ENCODE measurements at places on chromosomes 16 and 17.

DNA sequence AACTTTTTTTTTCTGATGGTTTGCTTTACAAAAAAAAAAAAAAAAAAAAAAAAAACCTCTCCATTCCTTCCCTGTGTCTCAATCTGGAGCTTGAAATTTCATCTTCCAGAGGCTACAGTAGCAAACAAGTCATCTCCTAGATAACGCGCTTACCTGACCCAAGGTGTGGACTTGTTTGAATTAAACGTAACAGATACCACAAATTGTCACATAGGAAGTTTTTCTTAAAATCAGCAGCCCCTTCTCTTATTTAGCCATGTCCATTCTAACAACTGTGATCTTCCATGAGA is 2.0 kb downstream of the STAT5B start:
- no peak for DNase-seq

DNA sequence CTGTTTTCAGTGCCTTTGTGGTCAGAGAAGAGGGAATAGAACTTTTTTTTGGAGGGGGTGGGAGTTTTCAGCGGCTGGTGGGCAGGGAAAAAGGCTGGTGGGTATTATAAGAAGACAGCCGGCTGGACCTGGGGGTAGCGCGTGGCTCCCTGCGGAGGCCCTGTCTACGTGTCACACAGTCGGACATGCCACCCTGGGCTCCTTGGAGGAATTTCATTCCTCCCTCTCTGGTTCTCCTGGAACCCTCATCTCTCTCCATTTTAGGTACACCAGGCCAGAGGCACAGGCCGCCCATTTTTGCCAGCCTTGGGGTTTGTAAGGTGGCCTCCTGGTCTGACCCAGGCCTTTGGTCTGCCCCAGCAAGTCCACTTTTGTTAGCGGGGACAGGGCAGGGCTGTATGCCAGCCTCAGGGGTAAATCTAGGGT is 908 bp downstream of the FKBP10 start:
- DNase-seq: no peak

DNA sequence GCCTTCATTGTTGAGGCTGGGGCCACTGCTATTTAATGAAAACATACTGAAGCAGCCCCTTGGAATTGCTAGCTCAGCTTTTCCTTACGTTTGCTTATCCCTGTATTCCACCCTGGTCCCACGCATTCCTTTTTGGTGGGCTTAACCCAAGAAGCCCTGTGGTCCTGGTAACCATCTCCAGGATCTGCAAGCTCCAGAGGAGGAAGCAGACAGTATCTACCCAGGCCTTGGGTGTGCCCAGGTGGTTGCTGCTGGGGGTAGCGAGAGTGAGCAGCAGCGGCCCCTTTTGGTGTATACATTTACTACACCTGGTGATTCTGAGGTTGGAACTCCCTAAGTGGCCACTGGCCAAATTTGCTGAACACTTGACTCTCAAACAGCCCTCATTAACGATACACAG is 97.7 kb downstream of the CBLN1 start:
- peak; percentile 85 for DNase-seq

GRCh38 chr17:82366749-82367148 is 4.8 kb upstream of the UTS2R start:
- no peak for DNase-seq

DNA sequence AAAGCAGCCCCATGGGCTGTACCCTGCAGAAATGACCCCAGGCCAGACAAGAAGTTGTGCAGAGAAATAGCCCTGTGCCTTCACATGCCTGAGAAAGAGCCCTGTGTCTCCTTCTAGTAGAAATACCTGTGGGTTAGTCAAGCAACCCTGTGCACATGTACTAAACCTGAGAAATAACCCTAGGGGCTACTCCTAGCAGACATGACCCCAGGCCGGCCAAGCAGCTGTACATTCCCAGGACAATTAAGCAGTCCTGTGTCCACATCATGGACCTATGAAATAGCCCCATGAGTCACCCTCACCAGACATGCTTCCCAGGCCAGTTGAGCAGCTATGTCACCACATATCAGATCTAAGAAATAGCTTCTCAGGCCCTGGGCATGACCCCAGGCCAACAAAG is 519.7 kb upstream of the CA10 start:
- DNase-seq: no peak

DNA sequence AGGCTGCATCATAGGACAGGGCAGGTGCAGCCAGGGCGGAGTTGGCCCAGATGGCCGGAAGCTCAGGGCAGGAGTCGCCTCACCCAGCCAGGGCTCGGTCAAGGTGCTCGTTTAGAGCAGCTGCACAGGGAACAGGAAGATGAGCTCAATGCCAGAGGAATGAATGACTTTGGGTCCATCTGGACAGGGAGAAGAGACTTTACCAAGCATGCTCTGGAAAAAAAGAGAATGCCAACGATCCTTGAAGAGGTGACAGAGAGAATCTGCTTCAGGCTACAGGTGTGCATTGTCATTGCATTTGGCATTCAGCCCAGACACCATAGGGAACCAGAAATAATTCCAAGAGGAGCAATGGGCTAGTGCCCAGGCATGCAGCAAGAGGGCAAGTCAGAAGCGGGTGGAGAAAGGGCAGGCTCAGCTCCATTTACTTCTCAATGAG is 6.7 kb upstream of the MPP3 start:
- DNase-seq: no peak

DNA sequence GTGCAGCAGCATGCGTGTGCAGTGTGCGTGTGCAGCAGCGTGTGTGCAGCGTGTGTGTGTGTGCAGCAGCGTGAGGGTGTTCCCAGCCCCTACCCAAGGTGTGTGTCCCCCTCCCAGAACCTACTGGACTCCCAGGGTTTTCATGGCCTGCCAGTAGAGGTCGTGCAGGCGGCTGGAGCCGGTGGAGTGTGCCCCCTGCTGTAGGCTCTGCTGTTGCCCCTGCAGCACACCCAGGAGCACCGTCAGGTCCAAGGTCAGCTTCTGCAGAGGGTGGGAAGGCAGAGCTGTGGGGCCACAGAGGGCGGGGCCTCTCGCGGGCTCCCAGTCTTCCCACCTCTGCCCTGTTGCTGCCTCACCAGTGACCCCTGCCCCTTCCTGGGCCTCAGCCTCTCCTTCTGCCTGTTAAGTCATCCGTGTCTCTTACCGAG is 14.9 kb downstream of the MYBBP1A start:
- DNase-seq: no peak

DNA sequence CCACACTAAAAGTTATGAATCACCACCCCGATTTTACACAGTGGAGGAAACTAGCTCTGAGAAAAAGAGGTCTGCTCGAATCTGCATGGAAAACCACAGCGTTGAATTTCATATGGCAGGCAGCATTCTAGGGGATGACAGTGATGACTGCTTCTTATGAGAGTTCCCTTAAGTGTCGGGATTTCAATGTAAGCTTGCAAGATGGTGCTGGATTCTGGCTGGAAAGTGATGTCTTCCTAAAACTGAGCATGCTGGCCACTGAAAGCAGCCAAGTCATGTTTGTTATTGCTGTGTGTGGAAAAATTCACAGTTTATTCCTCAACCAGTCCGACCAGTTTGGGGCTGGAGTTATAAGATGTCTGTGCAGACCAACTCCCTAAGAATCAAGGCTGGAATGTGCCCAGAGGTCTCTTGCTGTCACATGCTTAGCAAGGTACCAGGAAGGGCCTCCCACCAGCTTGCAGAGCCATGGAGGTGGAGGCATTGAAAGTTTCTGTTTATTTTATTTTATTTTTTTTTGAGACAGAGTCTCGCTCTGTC is 37.2 kb upstream of the GAN start:
- no peak for DNase-seq

DNA sequence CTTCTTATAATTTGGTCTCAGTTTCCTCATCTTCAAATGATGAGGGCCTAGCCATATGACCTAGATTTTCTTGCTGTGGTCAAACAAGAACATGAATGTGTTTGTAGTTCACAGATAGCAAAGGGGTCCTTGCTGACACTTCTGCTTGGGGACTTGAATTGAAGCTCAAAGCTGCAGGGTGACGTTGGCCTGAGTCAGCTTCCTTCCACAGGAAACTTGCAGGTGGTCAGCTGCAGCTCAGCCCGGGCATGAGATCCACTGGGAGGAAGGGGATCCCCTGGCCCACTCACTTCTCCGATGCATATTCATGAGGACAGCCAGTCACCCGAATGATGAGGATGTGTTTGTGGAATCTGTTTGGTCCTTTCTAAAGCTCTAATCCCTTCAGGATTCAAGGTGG is 42.6 kb upstream of the AXIN2 start:
- no peak for DNase-seq

GRCh38 chr16:10408824-10409381 is 23.0 kb downstream of the ATF7IP2 start:
- no peak for DNase-seq

GRCh38 chr17:32142857-32143526 is 690 bp downstream of the RHOT1 start:
- DNase-seq: peak; percentile 81

DNA sequence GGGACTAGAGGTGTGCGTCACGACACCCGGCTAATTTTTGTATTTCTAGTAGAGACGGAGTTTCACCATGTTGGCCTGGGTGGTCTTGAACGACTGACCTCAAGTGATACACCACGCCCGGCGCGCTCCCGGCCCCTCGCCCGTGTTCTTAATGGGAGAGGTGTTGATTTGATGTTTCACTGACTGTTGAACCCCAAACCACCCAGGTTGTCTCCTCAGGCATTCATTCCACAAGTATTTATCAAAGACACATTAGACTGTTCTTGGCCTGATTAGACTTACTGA is 1.4 kb downstream of the CENPN start:
- no peak for DNase-seq

GRCh38 chr16:1965396-1966001 is 873 bp upstream of the RPS2 start:
- DNase-seq: no peak

DNA sequence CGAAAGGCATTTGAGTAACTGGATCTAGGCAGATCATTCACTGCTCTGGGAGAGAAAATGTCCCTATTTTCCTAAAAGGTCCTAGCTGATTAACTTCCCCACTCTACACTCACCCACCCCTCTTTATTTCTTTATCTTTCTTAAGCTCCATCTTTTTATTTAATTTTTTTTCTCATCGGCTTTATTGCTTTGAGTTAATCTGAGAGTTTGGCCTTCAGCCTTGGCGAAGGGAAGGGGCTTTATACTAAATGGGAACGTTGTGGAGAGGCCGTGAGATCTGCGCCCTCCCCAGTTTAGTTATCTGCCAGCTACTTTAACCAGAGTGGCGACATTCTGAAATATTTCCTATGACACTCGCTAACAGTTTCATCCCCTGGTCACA is 882 bp upstream of the TOX3 start:
- no peak for DNase-seq

DNA sequence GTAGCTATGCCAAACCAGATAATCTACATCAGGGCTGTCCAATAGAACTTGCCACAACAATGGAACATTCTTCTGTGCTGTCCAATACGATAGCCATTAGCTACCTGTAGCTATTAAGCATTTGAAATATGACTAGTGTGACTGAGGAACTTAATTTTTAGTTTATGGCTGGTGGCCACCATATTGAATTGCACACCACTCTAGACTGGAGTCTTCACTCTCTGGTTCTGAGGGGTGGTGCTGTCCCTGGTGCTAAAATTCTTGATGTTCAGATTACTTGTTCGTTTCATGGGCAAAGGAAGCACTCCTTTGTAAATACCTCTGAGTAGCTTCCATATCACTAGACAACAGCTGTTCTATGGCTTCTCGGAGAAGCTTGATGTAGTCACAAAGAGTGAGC is 296.6 kb downstream of the NPIPA8 start:
- no peak for DNase-seq

DNA sequence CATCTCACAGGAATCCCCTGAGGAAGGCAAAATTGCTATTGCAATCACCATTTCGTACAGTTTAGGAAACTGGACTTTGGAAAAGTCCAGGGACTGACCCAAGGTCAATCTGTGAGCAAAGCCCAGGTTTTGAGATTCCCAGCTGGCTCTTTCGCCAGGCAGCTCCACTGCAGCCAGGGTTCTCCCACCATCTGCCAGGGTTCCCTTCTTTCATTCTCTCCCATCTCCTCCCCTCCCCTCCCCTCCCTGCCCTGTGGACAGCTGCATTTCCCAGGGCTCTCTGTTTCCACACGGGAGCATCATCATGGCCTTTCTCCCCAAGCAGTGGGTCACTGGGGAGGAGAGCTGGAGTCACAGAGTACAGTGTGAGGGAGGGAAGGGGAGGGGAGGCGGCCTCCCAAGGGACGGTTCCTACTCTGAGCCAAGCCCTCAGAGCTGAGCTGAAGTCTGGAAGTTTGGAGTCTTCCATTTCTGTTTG is 11.9 kb upstream of the GSDMA start:
- no peak for DNase-seq

GRCh38 chr17:48578616-48579470 is 693 bp upstream of the HOXB4 start:
- no peak for DNase-seq

- DNase-seq: no peak
Observed at GRCh38 chr16:70720425-70721201, 34.8 kb upstream of the MTSS2 start.

- no peak for DNase-seq
Observed at GRCh38 chr16:8665529-8665928, 8.9 kb upstream of the ABAT start.

GRCh38 chr17:19546289-19547065 is 12.8 kb downstream of the SLC47A1 start:
- no peak for DNase-seq

GRCh38 chr17:30790279-30790678 is 34.2 kb downstream of the CRLF3 start:
- no peak for DNase-seq

- DNase-seq: no peak
Observed at GRCh38 chr17:55549140-55549539, 37.9 kb upstream of the SMIM36 start.

DNA sequence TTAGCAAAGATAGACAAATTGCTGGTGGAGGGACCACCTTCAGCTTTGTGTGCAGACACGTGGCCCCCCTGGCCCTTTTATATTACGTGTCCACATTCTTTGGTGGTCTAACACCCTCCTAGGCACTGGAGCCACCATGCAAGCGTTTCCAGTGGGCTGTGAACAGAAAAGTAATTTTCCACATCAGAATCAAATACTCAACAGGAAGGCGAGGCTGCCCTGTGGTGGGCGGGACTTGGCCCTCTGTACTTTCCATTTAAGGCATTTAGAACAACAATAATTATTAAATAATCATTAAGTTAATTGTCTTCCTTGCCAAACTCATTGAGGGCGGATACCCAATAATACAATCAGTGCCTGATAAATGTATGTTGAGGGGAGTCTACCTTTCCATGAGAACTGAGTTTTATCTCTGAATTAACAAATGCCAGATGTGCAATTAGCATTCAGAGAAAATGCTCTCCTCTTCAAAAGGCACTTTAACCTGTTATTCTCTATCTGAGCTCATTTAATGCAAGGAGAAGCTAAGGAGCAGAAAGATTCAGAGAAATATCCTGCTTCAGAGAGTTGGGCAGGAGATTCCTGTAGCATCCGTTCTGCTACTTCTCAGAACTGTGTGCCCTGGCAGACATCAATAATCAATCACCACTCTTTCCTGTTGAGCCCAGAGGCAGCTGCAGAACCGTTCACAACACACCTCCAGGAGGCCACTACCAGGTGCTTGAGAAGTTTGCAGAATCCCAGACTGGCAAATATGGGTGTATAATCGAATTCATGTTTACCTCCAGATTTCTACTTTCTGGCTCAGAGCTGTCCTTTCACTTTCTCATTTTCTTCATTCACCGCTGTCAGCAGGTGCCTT is 109.4 kb downstream of the CMIP start:
- DNase-seq: no peak

GRCh38 chr16:90032674-90033331 is 13.5 kb upstream of the DBNDD1 start:
- no peak for DNase-seq

Measured in H1 (cell line).